ENCODE measurements at places on chromosomes 7 and 10.

DNA sequence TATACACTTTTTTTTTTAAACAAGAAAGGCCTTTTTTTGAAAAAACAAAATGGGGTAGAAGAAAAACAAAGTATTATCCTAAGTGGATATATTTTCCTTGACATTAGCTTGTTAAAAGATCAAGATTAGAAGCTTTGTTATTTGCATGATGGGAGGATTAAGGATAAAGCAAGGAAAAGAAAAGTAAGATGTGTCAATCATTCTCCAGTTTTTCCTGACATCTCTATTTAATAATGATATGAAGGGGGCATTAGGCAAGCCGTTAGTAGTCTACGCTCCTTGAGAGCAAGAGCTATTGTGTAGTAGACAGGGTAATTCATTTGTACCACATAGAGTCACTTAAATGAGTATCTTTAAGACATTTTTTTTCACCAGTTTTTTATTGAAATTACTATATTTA, 137.6 kb downstream of the RNF133 start:
- no peak for DNase-seq

- DNase-seq = peak; percentile 93
Measured at GRCh38 chr7:46229409-46229808, 308.3 kb upstream of the IGFBP3 start.

DNA sequence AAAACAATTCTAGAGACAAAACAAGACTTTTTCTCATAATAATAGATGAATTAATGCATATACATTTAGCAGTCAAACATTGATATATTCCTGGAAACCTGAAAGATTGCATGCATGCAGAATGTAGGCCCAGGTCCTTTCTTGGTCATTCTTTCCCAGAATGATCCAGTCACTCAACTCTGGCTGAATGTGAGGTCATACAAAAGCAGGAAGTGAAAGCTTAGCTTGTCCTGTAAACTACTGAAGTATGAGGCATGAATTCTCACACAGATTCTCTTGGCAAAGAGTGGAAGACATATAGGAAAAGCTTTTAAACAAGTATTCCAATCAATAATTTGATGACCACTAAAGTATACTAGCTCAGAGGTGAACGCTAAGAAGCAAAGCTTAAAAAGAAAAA, 253.9 kb downstream of the PPP1R3A start:
- DNase-seq = no peak

GRCh38 chr10:130432271-130432670, 296.1 kb downstream of the GLRX3 start:
- DNase-seq = no peak

DNA sequence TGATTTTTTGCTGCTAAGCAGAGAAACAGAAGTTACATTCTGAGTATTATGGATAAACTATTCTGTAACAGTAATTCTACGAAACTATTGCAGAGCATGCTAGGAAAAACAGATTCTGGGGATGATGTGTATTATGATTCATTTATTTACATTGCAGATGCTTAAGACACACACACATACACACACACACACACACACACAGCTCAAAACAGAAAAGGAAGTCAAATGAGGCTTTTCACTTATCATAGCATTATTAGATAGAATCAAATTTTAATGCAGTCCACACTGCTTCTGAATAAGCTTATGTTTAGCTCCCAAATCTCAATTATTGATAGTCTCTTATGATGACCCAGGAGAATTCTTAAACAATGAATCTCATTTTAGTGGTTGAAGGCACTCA, 307.2 kb downstream of the HGF start:
- DNase-seq = peak; percentile 52

GRCh38 chr7:140454657-140455015, 24.7 kb downstream of the MKRN1 start:
- DNase-seq = no peak

- DNase-seq = peak; percentile 76
Measured at GRCh38 chr7:131107337-131108211, 220.1 kb upstream of the MKLN1 start.

DNA sequence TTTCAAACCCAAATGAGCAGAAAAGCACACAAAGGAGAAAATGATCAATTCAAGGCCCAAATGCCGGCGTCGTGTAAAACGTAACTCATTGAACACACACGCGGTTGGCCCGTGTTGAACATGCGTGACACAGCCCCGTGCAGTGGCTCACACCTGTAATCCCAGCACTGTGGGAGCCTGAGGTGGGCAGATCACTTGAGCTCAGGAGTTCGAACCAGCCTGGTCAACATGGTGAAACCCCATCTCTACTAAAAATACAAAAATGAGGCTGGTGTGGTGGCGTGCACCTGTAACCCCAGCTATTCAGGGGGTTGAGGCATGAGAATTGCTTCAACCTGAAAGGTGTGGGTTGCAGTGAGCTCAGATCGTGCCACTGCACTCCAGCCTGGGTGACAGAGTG, 156.7 kb upstream of the KLF6 start:
- DNase-seq = no peak

Measured in fibroblast of skin of right biceps (primary cell).